ENCODE measurements at places on chromosomes 7 and 10. TPM values are rescaled to one million over a fixed set of nuclear protein-coding genes. Genes with fewer than 3 reads are reported as not detected.

DNA sequence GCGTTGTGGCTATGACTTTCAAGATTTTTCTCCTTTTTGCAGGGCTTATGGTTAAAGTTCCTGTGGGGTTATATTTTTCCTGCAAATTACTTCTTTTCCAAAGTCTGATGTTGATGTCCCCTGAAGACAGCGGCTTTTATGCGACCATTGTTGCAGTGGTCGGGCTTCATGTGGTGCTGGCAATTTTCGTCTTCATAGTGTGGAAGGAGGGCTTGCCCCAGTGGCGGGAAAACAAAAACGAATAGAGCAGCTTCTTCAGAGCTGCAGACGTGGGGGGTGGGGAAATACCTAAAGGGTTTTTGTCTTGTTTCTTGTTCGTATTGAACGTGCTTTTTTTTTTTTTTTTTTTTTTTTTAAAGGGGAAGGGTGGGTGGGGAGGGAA, 53.8 kb downstream of the MCMBP start:
- no peak overlapping the region for H3K27ac ChIP-seq
- H3K4me1 ChIP-seq, result peaks cover 7% of the 10 kb centered on the region
- peaks cover 7% of the 10 kb centered on the region for H3K36me3 ChIP-seq
- no peaks in the 10 kb centered on the region for H3K27me3 ChIP-seq
- no peak overlapping the region for H3K4me3 ChIP-seq

GRCh38 chr10:131998050-131998844, 16.5 kb upstream of the BNIP3 start:
- peaks cover 3% of the 10 kb centered on the region for H3K4me1 ChIP-seq
- H3K4me3 ChIP-seq, result no peak overlapping the region
- no peak for DNase-seq
- no peaks in the 10 kb centered on the region for H3K36me3 ChIP-seq
- no peaks in the 10 kb centered on the region for H3K27me3 ChIP-seq

DNA sequence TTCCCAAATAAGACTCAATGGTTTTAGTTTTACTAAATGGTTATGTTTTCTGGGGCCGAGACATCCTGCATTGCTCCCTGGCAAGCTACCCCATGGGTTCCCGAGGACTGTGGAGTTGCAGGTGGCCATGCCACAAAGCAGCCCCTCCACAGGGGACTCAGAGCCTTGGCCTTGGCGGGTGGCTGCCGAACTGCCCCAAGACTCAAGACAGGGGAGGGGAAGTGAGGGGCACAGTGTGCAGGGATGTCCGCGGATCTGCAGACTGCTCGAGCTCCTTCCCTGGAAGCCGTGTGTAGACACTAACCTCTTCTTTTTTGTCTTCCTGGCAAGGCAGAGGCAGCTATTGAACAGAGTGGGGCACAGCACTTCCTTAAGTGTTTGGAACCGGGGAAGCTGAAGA, 154.6 kb downstream of the EBF3 start:
- H3K4me3 ChIP-seq, result no peak overlapping the region
- no peaks in the 10 kb centered on the region for H3K4me1 ChIP-seq
- DNase-seq, result no peak
- H3K27ac ChIP-seq, result no peak overlapping the region

GRCh38 chr10:89853781-89854191, 152.4 kb downstream of the KIF20B start:
- H3K4me1 ChIP-seq, result no peaks in the 10 kb centered on the region
- H3K36me3 ChIP-seq, result no peaks in the 10 kb centered on the region
- H3K4me3 ChIP-seq, result no peak overlapping the region
- no peak overlapping the region for H3K27ac ChIP-seq

The PHYHIPL gene
- total RNA-seq, result not detected

Measured in activated CD4-positive, alpha-beta T cell treated with anti-CD3 and anti-CD28 coated beads, Interleukin-2, amount 10 ng/mL, durations not matched to agents 7 days and 5 days (primary cell).